ENCODE measurements at places on chromosomes 3 and 15. TPM values are rescaled to one million over a fixed set of nuclear protein-coding genes. Genes with fewer than 3 reads are reported as not detected.

DNA sequence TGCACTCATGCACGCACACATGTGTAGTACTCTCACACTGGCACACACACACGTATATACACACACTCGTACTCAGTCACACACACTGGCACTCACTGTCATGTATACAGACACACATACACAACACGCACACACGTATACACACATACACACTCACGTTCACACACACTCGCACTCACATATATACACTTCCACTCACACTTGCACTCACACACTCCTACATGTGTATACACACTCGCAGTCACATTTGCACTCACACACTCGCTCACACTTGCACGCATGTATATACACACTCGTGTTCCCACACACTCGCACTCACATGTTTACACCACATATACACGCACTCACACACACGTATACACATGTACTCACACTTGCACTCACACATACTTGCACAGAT is 1.5 kb downstream of the PLA2G4F start:
- DNase-seq = no peak

GRCh38 chr15:70204652-70205051 is 106.9 kb upstream of the TLE3 start:
- DNase-seq = no peak

DNA sequence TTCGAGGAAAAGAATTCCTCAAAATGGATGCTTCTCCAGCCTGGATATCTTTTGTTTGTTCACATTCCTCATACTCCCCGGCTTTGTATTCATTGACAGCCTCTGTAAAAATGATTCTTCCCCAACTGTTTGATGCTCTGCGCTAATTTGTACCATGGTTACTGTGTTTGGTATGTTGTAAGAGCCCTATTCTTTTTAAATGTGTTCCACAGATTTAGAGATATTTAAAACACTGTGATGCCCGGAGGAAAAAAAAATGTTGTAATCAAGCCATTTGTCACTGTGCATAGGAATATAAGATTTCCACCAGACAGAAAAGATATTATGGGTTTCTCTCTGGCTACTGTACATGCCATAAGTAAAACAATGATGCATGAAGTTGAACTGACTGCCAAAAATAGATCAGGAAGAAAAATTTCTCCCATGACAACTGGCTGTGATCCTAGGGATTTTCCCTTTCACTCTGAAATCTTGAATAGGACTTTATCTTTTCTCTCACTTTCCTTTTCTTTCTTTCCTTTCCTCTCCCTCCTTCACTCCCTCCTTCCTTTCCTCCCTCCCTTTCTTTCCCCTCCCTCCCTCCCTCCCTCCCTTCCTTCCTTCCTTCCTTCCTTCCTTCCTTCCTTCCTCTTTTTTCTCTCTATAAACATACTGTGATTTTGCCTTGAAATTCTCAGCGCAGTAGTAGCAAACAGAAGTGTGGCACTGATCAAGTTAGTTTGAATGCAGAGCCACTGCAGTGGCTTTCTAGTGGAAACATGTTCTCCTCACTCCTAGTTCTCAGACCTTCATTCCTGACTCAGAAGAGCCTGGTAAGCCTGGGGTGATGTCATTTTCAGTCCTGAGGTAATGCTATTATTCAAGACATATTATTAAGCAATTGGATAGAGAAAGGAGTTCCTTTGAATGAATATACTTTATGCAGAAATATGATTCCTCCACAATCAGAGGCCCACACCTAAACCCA is 254.9 kb upstream of the TBL1XR1 start:
- DNase-seq = peak; percentile 64

- DNase-seq = peak; percentile 59
These were observed 3.2 kb downstream of the AEN start for GRCh38 chr15:88624156-88624970.

DNA sequence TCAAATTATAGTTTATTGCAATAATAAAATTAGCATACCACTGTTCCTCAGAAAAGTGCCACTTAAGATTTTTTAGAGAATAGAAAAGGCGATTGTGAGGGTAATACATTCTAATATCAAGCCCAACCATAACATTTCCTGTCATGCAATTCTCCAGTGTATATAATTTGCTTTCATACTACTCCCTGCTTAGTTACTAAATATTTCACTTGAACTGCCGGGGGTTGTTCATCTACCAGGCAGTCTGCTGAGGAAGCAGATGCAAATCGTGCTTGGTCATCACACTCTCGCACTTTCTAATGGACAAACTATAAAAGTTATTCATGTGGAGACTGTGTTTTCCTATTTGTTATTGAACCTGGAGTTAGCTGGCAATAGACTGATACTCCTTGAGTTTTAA is 645.6 kb upstream of the CBLB start:
- no peak for DNase-seq

DNA sequence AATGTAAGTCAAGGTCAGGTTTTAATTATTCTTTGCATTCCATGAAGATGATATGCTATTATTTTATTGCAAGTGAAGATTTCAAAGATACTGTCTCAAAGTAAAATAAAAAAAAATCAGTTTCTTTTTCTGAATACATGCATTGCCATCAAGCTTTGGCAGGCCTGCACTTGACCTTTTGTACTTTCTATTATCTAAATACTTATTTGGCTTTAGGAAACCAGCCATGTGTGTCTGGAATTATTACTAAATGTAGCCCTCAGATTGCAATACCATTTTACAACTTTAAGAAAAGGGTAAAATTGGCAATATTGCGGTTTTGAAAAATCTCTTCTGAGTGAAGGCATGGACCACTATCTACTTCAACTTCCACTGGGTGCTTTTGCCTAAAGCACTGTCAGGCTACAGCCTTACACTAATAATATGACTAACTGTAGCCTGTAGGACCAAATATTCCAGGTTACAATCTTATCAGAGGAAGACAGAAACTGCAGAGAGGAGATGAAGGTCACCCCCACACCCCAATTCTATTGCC is 349.4 kb upstream of the DCBLD2 start:
- no peak for DNase-seq

- no peak for DNase-seq
These were observed 60.2 kb upstream of the RAB6B start for GRCh38 chr3:133955892-133956291.

GRCh38 chr15:64530918-64531317 is 70.5 kb downstream of the ZNF609 start:
- no peak for DNase-seq

- no peak for DNase-seq
These were observed 8.9 kb upstream of the CTDSPL start for GRCh38 chr3:37852771-37853170.

- peak; percentile 23 for DNase-seq
These were observed 101.6 kb downstream of the ZPLD1 start for GRCh38 chr3:102536456-102536855.

GRCh38 chr3:24004171-24004938 is 59.3 kb downstream of the NR1D2 start:
- no peak for DNase-seq

DNA sequence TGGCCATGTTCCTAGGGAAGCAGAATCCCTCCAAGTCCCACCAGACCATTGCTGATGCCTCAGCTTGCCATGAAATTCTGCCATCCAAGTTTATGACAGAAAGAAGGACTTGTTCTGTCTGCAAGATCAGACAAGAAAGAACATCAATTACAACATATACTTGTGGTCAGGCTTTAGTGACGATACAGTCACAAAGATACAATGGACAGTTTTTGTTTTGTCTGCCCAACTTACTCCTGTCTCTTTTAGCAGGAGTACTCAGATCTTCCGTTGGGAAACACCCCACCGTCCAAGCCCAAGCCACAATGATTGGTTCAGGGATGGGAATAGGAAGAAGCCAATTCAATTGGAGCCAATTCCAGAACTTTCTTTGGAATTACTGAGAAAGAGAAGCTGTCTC is 15.7 kb downstream of the KLHL6 start:
- DNase-seq = no peak

- DNase-seq = peak; percentile 6
These were observed 59.1 kb downstream of the TRIM42 start for GRCh38 chr3:140736863-140737460.

DNA sequence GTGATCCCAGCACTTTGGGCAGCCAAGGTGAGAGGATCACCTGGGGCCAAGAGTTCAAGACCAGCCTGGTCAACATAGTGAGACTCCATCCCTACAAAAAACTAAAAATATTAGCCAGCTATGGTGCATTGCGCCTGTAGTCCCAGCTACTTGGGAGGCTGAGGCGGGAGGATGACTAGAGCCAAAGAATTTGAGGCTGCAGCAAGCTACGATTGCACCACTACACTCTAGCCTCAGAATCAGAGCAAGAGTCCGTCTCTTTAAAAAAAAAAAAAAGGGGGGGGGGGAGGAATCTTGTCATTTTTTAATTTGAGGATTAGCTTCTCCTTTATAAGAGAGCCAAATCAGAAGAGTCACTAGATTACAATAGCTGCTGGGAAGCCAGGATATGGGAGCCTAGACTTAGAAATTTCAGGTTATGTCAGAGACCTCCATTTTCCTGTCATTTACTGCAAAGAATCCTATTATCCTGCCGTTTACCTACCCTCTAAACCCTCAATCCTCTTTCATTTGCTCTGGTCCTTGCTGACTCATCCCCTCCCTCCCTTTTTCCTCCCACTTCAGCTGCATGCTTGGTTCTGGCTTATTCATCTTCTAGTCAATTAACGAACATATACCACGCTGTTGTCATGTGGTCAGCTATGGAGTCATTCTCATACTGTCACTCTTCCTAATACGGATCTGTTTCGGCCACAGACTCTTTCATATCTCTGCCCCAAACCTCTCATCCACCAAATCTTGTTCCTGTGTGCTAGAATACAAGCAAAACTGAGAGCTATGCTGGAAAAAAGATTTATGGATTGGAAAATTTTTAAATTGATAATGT is 83.8 kb upstream of the PPIB start:
- DNase-seq = no peak

GRCh38 chr3:138437281-138437680 is 2.9 kb downstream of the ESYT3 start:
- no peak for DNase-seq

DNA sequence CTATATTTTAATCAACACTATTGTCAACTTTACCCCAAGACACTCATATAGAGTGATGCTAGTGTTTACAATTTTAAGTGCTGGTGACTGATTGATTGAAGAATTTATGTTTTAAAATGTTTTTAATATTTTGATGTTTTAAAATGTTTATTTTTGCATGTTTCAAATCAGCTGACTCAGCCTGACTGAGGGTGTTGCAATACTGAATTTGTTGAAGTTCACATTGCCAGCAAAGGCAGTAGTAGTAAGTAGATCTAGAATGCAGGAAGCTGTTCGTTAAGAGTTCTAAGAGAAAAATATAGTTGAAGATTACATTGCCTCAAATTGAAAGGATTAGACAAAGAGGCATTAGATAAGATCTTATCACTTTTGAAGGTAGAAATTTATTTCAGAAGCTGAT is 977.6 kb downstream of the IGSF11 start:
- DNase-seq = no peak

GRCh38 chr3:178295292-178295912 is 240.8 kb upstream of the KCNMB2 start:
- DNase-seq = peak; percentile 12

DNA sequence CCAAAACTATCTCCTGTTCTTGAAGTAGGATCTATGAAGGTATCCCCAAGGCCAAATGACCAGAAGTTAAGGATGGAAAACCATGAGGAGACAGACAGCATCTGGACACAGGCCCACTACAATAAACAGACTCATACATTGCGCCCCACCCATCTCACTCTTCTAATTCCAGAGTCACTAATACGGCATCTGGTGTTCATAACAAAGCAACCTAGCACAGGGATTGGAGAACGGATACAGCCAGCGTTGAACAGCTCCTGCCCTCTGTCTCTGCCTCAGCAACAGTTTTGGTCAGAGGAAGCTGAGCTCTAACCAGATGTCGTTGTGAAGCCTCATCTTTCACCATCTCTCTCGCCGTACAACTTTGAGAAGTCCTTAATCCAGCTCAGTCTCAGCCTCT is 44.5 kb upstream of the CCDC80 start:
- DNase-seq = no peak

CHP1 gene
- 49.8 TPM for polyA plus RNA-seq

TRIM71 gene
- 7.1 TPM for polyA plus RNA-seq

CADPS gene
- 2.8 TPM for polyA plus RNA-seq

PPM1L gene
- 4.9 TPM for polyA plus RNA-seq

LIPH gene
- polyA plus RNA-seq = 4.5 TPM
